Fibroblast of upper back skin (primary cell): ENCODE measurements at places on chromosomes 3 and 15.
A peak's percentile ranks its signal among the peaks of the same experiment; 100 is the strongest.

- no peak for DNase-seq
These were observed 15.7 kb upstream of the TM2D3 start for GRCh38 chr15:101667881-101668280.

DNA sequence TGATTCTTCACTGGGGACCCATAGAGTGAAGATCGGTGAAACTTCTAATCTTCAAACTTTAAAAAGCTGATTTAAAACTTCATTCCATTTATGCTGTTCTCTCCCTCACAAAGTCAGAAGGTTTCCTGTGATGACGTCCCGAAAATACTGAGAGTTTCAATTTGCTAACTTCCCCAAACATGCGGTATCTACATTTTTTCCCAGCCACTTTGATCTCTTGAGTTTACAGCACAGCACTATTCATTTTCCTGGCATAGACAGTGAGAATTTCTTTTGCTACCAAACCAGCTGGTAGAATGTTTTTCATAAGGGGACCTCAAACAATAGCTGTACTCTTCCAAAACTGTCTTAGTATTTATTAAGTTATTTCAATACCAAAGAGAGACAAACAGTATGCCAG is 156.8 kb downstream of the LSAMP start:
- DNase-seq = peak; percentile 35

DNA sequence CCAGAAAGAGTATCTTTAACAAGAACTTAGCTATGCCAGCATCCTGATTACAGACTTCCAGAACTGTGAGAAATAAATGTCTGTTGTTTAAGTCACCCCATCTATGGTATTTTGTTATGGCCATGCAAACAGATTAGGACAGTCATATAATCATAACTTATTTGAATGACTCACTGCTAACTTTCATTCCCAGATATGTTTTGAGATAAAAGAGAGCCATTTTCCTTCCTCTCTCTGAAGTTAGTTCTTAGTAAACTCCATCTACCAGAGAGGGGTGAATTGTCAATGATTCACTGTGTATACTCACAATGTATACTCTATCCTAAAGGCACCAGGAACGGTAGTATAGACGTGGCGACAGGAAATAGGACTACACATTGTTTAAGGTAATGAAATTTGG is 179.4 kb upstream of the DPH6 start:
- peak; percentile 60 for DNase-seq

GRCh38 chr3:185361920-185362319 is 1.0 kb upstream of the MAP3K13 start:
- DNase-seq = peak; percentile 52

GRCh38 chr3:168459226-168459784 is 363.6 kb upstream of the GOLIM4 start:
- peak; percentile 62 for DNase-seq

DNA sequence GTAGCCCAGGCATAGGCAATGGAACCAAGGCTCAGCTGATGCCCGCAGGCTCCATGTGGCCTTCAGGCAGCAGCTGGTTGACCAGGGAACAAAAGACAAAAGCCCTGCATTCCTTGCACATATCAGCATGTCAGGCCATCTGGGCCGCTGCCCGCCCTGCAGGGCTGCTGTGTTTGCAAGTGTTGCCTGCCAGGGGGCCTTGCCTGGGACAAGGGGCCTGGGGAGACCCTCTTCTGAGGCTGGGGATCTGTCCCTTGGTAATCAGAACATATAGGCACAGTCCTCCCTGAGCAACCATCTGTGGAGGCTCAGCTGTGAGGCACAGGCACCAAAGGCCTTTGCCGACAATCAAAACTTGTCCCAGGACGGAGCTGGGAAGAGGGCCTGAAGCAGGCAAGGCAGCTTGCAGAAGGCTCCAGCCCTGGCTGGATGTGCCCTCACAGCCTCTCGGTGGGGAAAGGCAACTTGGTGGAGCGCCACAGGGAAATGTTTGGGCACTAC is 138.2 kb downstream of the TPRA1 start:
- DNase-seq = no peak
